Fibroblast of skin of scalp (primary cell): ENCODE measurements at places on chromosomes 3 and 15.

DNA sequence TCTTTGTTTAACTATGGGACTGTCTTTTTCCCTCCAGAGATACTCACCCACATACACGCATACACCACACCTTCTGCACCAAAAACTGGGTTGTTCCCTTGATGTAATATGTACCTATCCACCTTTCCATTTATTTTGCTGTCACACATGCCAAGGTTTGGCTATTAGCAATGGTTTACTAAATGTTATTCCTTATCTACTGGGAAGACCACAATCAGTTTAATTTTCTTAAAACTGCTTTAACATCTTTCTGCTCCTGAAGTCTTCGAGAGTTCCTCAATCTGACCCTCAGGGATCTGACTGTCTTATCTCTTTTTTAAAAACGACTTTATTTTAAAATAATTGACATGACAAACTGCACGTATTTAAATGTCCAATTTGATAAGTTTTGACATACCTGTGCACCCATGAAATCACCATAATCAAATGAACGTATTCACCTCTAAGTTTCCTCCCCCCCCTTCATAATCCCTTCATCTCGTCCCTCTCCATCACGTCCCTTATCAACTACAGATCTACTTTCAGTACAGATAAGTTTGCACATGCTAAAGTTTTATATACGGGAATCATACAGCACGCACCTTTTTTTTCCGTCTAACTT, 805 bp upstream of the TRPM7 start:
- no peak for DNase-seq

DNA sequence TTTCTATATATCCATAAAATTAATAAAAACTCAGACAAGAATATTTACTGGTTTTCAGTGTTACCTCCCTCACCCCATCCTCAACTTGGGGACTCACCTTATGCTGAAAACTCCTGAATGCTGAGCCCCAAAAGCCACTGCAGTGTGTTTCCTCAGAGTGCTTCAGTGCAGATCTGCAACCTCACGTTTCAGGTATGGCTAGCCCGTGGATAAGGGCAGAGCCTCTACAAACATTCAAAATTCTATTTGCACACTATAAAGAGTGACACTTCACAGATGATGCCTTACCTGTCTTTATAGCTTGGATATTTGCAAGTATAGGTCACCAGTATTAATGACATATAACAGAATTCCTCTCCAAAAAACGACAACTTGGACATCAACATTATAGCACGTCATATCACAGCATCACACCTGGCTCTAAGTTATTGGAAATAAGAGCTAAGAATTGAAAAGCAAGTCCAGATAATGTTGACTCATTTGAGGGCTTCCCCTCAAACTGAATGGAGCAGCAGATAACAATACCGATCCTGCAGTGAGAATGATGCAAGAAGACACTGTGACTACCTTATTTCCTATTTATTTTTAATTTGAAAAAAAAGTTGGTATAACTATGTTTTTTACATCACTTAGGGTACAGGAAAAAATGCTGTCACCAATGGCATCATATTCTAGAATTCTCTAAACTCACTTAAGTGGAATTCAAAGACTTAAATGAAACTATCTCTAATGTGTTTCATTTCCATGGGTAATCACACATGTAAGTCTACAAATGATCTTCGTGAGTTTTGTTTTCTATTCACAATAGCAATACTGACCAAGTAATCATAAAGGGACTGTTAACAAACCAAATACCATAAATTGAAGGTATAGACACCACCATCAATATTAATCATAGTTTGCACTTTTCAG, 40.7 kb upstream of the RSL24D1 start:
- DNase-seq: no peak

DNA sequence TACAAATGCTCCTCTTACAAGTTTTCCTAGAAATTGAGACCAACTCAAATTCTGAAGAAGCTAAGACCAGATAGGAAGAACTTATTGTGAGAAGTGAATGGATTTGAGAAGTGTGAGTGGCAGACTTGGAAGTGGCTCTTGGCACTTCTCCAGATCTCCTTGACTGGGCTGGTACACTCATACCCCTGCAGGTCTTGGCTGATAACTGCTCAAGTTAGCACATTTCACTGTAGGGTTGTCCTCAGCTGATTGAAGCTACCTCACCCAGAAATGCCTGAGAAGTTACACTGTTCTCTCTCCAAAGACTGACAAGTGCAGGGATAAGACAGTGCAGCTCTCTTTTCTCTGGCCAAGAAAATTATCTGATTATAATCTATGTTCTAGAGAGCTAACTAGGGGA, 16.5 kb upstream of the CLDN1 start:
- peak; percentile 22 for DNase-seq

- no peak for DNase-seq
Observed at GRCh38 chr3:107962946-107963345, 127.9 kb downstream of the CD47 start.

DNA sequence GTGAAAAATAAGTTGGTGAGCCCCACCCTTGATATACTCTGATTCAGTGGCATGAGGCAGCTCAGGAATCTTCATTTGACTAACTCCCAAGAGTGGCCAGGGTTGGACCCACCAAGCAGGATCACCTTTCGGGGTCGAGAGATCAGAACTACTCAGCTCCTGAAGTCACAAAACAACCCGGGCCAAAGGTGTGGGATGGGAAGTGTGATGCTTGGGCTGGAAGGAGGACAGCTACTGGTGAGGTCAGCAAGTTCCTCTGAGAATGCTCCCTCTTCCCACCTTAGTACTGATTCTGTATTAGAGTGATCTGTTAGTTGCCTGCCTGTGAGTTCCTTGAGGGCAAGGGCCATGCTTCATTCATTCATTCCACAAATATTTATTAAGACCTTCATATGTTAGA, 15.1 kb downstream of the ESYT3 start:
- no peak for DNase-seq

DNA sequence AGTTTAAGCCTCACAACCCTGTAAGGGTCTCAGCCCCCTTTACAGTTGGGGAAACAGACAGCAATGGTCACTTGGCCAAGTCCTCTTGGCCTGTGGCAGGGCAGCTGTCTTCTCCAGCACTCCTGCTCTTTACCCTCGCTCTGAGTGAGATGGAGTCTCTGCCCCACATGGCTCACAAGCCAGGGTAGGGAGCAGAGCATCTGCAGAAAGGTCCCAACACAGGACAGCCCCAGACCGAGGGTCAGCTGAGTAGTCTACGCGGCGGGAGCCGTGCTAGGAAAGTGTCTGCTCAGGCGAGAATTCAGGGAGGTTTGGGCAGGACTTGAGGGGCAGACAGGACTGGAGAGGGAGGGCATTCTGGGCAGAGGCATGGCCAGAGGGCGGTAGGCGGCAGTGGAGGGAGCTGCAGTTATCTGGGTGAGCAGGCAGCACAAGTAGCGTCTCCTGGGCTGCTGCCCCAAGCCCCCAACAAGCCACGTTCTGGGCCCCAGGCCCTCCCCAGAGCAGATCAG, 18.3 kb upstream of the LAMP3 start:
- no peak for DNase-seq

GRCh38 chr15:78387246-78388037, 47.3 kb downstream of the CRABP1 start:
- DNase-seq: no peak

DNA sequence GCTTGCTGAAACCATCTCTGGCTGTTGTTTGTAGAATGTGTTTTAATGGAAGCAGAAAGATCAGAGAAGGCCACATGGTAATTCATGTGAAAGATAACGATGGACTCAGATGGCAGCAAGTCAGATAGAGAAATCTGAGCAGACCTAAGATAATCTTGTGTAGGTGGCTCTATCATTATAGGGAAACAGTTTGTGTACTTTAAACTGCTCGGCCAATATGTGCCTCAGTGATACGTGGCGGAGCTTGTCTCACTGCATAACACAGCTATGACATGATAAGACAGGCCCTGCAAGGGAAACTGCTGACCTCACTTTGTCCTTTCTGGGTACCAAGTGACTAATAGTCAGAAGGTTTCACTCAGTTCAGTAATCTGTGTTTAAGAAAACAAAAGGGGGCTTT, 51.0 kb downstream of the MME start:
- peak; percentile 31 for DNase-seq

DNA sequence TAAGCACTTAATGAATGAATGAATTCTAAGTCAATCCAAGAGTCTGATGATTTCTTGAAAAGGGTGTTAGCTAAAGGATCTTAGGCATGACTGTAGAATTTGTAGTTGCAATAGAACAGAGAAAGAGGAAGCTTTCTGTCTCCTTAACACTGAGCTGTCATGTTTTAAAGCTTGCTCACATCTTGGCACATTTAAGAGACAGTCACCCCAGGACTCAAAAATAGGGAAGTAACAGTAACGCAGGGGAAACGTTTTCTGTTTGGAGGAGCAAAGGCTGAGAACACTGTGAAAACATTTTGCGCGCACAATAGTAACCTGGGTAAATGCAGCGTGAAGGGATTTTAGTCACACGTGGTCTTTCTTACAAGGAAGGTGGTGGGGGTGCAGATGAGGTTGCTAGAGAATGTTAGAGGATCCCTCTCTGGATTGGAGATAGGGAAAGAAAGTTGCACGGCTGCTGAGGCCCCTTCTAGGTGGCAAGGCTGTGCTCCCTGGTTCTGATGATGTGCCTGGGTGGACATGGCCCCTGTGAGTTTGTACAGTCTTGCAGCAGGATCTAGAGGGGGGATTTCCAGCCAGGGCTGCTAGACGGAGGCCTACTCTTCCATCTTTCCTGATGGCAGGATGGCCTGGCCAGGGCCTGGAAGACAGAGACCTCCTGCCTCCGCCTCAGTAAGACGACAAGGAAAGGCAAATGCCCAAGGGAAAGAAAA, 12.0 kb downstream of the STARD5 start:
- no peak for DNase-seq

DNA sequence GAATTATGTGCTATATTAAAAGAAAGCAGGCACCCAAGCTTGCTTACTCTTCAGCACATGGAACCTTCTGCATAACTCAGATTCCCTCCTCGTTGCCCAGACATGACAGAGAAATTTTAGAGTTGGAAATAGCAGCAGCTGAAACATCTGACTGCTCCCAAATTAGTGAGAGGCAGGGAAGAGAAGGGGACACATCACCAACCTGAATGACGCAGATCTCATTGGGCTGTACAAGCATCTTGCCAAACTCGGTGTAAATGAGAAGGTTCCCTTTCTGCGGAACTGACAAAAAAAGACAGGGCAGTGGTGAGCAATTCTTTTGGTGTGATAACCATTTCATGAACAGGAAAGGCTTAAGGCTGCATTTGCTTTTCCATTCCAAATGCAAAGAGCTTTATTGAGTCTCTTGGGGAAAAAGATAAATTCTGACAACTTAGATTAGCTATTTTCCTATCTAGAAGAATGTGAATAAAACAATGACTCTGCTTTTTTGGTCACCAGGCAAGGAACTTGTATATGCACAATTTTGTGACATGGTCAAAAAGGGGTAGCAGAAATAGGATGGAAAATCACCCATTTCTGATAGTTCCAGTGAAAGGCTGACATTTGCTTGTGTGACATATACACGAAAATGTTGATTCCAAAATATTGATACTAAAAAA, 35.1 kb downstream of the HGD start:
- no peak for DNase-seq

- DNase-seq: no peak
Observed at GRCh38 chr3:10195366-10196089, 30.8 kb downstream of the IRAK2 start.

GRCh38 chr3:197104738-197105137, 75.1 kb upstream of the MELTF start:
- no peak for DNase-seq

DNA sequence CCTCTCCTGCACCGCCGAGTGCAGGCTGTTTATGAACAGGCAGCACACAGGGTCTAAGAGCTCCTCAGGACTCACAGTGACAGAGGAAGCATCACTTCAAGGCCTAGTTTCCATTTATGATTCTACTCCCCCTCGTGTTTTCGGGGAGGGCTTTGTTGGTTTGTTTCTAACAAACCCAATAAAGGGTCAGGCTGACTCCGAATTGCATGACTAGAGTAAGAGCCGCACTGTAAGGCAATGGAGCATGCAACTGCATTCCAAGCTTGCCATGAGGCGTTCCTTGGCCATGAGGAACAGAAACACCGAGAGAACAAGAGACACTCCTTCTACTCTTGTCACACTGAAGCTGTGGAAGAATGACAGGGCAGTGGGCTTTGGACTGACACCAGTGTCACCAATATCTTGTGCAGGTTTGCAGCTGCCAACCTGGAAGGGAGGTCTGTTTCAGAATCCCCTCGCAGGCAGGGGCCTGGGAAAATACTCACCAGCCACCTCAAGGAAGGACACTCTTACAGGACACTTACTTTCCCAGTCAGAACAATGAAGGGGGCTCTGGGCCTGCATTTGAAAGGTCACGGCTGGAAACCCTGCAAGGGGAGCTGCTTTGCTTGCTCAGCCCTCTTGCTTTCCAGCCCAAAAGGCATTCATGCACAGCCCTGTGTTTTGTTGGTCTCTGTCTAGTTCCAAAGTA, 96.8 kb downstream of the ADAMTS17 start:
- no peak for DNase-seq

DNA sequence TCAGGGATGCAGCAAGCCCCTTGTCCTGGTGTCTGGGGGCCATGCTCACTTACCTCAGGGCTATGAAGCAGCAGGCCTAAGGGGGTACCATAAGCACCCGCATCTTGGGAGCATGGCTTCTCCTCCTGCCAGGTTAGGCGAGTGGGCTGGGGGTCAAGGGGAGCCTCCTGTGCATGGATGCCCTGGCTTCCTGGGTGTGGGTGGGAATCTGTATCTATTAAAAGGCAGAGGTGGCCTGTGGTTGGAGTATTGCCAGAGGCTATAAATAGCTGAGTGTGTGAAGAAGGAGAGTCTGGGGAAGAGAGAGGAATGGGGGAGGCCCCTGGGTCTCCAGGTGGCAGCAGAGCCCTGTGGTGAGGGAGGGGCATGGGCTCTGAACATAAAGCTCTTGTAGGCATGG, 19.5 kb downstream of the ACVR2B start:
- no peak for DNase-seq

DNA sequence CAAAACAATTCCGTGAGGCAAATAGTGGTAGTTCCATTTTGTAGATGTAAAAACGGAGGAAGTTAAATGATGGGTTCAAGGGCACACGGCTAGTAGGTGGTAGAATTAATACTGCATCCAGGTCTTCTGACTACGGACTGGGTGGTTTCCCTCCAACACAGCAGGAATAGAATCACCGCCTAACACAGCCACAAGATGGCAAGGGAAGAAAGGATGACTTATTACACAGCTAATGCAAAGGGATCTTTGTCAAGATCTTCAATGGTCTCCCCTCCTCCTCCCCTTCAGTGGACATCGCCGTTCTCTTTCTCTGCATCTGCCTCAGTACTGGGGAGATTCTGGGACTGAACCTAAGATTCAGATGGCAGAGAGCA, 524 bp upstream of the TOPBP1 start:
- peak; percentile 14 for DNase-seq

GRCh38 chr3:37606472-37606871, 255.2 kb upstream of the CTDSPL start:
- DNase-seq: no peak

GRCh38 chr15:90143166-90143655, 40.9 kb upstream of the IDH2 start:
- DNase-seq: peak; percentile 43

GRCh38 chr3:107987036-107987939, 103.5 kb downstream of the CD47 start:
- peak; percentile 91 for DNase-seq
